Gastroesophageal sphincter (tissue), 4 donors: ENCODE measurements at places on chromosomes 12 and 14. TPM values are rescaled to one million over a fixed set of nuclear protein-coding genes. Genes with fewer than 3 reads are reported as not detected.

Gene HSPA2
- total RNA-seq, result 388 TPM

Gene ANG
- 27.7 TPM for total RNA-seq

Gene HOXC4
- 5.7 TPM for total RNA-seq

Gene TMED10
- 140 TPM for total RNA-seq

Gene HCAR2
- 0.54 TPM for total RNA-seq

Gene ARHGEF25
- total RNA-seq, result 116 TPM

Gene P2RX7
- 2.8 TPM for total RNA-seq

Gene JKAMP
- total RNA-seq, result 39.8 TPM

Gene NINJ2
- total RNA-seq, result 5.3 TPM

Gene RNASE4
- total RNA-seq, result 83.9 TPM

Gene PTPRR
- 0.12 TPM for total RNA-seq

Gene LTB4R
- total RNA-seq, result 3.3 TPM

Gene BICDL1
- 13.9 TPM for total RNA-seq

Gene RTN1
- 1.4 TPM for total RNA-seq

Gene ZNF891
- 2.5 TPM for total RNA-seq

Gene BIN2
- 5.4 TPM for total RNA-seq

Gene PIK3C2G
- total RNA-seq, result 0.79 TPM

Gene NXPH4
- total RNA-seq, result not detected

Gene MYH6
- not detected for total RNA-seq

Gene PTPN11
- 131 TPM for total RNA-seq

Gene PPP4R3A
- total RNA-seq, result 66.5 TPM

Gene OR4K1
- not detected for total RNA-seq

Gene PRKAB1
- total RNA-seq, result 36.9 TPM

Gene KRT77
- total RNA-seq, result not detected

Gene RNF212B
- not detected for total RNA-seq

Gene CCDC38
- not detected for total RNA-seq

Gene NPFF
- not detected for total RNA-seq

Gene RTL1
- 0.31 TPM for total RNA-seq

Gene CLEC12A
- not detected for total RNA-seq

Gene RNF34
- total RNA-seq, result 54.9 TPM

Gene MIP
- total RNA-seq, result not detected

Gene IFNG-AS1
- not detected for total RNA-seq

Gene KRT72
- total RNA-seq, result not detected

Gene DPY19L2
- total RNA-seq, result 8.8 TPM

Gene OVCH1
- total RNA-seq, result 0.47 TPM

Gene KCNH3
- 0.13 TPM for total RNA-seq

Gene CATSPERB
- 1.9 TPM for total RNA-seq

Gene CDK4
- 107 TPM for total RNA-seq

Gene DNM1L
- total RNA-seq, result 78.2 TPM

Gene RNASE11
- total RNA-seq, result not detected
